Fibroblast of the conjunctiva (primary cell): ENCODE measurements at places on chromosomes 16 and 17.

- no peak for DNase-seq
Measured at GRCh38 chr17:17064322-17064721, 22.1 kb downstream of the MPRIP start.

GRCh38 chr16:81544261-81544660 is 99.7 kb downstream of the CMIP start:
- no peak for DNase-seq

GRCh38 chr16:13061691-13062090 is 160.3 kb downstream of the SHISA9 start:
- no peak for DNase-seq

DNA sequence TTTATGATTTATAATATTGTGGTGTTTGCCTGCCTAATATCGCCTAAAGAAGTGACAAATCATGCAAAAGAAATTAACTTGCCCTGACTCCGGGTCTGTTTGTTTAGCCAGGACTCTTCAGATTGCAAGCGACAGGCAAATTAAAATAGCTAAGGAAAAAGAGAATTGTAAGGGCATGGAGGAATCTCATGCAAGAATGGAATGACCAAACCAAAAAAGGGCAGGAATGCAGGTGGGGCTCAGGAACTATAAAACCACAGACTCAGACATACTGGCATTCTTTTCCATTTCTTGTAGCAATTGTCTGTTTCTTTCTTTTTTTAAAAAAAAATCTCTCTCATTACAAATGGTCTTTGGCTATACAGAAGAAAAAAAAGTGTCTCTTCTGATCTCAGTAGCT is 188.1 kb upstream of the XYLT1 start:
- DNase-seq: no peak

- DNase-seq: no peak
Measured at GRCh38 chr16:10497132-10498101, 83.0 kb downstream of the EMP2 start.

- no peak for DNase-seq
Measured at GRCh38 chr17:69268543-69269014, 40.0 kb upstream of the ABCA10 start.
